ENCODE measurements at places on chromosomes 12 and 14.

GRCh38 chr12:57340104-57340503, 89.1 kb upstream of the STAC3 start:
- no peak for DNase-seq

DNA sequence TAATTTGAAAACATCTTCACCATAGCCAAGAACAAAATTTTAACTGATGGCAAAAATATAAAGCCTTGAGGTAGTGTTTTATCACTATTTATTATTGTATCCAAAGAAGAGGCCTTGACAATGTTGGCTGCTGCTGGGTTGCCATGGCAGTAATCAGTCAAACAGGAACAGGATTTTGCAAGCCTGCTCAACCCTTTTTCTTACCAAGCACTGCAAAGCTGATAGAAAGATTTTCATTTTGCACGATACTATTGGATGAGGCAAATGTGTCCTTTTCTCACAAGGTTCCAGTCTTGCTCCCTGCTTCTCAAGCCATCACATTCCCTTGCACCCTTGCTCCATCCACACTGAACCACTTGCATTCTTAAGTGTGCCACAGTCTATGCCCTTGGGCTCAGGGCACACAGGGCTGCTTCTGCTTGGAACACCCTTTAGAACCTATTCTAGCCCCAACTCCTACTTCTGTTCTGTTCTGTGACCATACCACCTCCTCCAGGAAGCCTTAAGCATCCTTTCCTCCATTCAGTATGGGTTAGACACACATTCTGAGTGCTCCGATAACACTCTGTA, 76.5 kb upstream of the AMIGO2 start:
- DNase-seq = no peak

GRCh38 chr14:77647853-77648252, 31.4 kb upstream of the SPTLC2 start:
- DNase-seq = no peak

DNA sequence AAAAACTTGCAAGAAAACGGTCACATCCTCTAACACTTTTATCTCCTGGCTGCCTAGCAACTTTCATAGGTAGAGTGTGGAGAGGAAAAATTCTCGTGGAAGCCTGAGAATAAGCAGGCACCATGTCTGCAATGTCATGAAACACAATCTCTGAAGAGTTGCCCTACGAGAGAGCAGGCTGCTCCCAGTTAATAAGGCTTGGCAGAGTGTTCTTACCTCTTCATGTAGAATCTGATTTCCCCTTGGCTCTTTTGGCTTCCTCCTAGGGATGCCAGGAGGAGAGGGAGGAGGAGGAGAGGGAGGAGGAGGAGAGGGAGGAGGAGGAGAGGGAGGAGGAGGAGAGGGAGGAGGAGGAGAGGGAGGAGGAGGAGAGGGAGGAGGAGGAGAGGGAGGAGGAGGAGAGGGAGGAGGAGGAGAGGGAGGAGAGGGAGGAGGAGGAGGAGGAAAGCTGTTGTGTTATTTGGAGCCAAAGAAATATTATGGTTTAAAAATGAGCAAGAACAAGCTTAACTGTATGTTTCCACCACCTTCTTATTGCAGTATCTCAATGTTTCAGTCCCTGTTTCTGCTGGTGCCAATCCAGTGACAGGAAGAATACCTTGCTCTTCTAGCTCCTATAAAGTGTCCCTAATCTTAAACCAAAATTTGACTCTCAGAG, 52.9 kb downstream of the EGLN3 start:
- no peak for DNase-seq

DNA sequence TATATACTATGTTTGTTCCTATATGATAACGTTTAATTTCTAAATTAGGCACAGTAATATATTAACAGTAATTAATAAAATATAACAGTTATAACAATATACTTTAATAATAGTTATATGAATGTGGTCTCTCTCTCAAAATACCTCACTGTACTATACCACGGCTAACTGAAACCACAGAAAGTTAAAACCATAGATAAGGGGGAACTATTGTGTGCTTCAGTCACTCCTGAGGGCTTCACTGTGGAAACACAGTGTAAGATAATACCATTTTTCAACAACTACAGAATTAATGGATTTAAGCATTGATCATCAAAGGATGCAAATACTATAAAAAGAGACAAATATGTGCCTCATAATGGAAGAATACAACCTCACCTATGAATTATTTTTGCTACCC, 266.4 kb upstream of the RGS6 start:
- DNase-seq = no peak

DNA sequence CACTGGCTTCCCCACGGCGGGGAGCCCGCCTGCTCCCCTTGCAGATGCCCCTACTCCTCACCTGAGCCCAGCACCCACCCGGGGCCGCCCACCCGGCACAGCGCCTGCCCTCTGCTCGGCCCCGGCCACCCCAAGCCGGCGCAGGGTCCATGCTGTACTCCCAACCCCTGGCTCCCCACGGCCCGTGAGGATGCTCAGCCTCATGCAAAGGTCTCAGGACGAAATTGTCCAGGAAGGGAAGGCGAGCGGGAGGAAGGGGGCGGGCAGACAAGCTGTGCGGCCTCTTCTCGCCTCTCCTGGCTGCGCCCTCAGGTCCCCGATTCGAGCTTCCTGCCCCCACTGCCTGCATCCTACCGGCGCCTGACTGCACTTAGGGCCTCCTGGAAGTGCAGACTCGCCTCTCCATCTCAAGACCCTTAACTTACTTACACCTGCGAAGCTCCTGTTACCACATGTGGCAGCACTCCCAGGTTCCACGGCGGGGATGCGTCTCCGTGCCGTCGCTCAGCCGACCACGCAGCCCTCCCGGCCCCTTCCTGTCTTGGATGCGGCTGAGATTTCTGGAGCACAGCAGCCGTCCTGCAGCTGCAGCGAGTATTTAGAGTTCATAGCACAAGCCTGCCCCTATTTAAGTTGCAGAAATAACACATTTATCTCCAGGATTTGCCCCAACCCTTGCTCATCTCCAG, 18.0 kb downstream of the LRCOL1 start:
- no peak for DNase-seq
